Activated T-cell treated with anti-CD3 and anti-CD28 coated beads, Interleukin-2, amount 50 U/mL, for 24 hours (primary cell): ENCODE measurements at places on chromosomes 2 and 18.

GRCh38 chr18:13437796-13438506 lies 219.4 kb downstream of the LDLRAD4 start:
- peaks cover 15% of the 10 kb centered on the region for H3K36me3 ChIP-seq
- DNase-seq: peak; percentile 61
- H3K27ac ChIP-seq: peak overlapping the region; percentile 94
- peak overlapping the region; percentile 61 for H3K4me3 ChIP-seq

DNA sequence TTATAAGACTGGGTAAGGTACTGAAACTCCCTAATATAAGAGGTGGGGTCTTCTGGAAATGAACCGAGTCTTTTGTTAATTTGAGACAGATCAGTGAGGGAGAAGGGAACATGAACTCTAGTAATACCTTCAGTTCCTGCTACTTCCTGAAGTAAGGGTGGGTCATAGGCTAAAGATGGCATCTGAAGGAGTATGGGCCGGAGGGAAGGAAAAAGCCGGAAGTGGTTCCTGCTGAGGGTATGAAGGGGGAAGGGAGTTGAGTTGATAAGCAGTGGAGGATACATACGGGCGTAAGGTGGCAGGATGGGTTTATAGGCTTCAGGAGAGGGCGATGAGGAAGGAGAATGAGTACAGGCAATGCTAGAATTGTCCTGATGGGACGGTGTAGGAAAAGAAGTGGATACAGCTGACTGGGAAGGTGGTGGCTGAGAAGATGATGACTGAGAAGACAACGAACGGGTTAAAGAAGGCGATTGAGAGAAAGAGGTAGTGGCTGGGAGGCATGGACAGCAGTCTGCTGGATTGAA lies 58.2 kb downstream of the KYNU start:
- no peak overlapping the region for H3K27ac ChIP-seq
- H3K4me3 ChIP-seq: no peak overlapping the region
- H3K36me3 ChIP-seq: no peaks in the 10 kb centered on the region
- H3K27me3 ChIP-seq: no peaks in the 10 kb centered on the region
- DNase-seq: no peak

DNA sequence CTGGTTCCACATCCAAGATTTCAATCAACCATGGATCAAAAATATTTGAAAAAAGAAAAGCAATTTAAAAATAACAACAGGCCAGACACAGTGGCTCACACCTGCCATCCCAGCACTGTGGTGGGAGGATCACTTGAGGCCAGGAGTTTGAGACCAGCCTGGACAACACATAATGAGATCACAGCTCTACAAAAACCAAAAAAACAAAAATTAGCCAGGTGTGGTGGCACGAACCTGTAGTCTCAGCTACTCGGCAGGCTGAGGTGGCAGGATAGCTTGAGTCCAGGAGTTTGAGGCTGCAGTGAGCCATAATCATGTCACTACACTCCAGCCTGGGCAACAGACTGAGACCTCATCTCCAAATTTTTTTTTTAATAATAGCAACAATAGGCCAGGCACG lies 13.4 kb upstream of the SPATA3 start:
- H3K27ac ChIP-seq: no peak overlapping the region
- peaks cover 82% of the 10 kb centered on the region for H3K4me1 ChIP-seq
- DNase-seq: no peak
- no peaks in the 10 kb centered on the region for H3K36me3 ChIP-seq

DNA sequence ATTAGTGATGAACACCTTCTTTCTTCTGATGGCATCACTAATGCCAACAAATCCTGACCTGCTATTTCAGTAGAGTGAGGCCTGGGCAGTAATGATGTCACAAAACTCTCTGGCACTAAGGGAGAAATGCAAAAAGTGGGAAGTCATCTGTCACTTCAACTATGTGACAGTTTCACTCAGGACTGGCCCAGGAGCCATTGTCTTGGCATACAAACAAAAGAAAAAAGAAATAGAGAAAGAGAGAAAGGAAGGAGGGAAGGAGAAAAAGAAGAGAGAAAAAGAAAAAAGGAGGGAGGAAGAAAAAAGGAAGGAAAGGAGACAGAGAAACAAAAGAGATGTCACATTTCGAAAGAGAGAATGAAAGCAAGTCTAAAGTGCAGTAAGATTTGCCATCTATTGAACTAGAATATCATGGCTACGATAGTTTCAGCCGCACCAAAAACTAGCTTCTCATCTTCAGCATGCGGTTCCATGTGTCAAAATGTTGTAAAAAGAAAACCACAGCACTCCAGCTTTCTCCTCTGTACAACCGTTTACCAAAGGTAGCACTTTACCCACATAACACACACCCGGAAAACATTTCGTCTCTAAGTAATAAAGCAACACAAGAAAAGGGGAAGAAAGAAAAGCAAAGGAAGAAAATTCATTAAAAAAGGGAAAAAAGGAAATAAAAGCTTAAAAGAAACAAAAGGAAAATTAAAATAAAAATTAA lies 50.1 kb downstream of the CD226 start:
- peaks cover 88% of the 10 kb centered on the region for H3K36me3 ChIP-seq
- DNase-seq: no peak
- no peaks in the 10 kb centered on the region for H3K27me3 ChIP-seq
- peaks cover 84% of the 10 kb centered on the region for H3K4me1 ChIP-seq

GRCh38 chr2:219530048-219530963 lies 13.3 kb downstream of the CHPF start:
- DNase-seq: peak; percentile 90
- no peaks in the 10 kb centered on the region for H3K4me1 ChIP-seq
- peaks cover 73% of the 10 kb centered on the region for H3K27me3 ChIP-seq
- no peak overlapping the region for H3K27ac ChIP-seq
- no peak overlapping the region for H3K4me3 ChIP-seq

DNA sequence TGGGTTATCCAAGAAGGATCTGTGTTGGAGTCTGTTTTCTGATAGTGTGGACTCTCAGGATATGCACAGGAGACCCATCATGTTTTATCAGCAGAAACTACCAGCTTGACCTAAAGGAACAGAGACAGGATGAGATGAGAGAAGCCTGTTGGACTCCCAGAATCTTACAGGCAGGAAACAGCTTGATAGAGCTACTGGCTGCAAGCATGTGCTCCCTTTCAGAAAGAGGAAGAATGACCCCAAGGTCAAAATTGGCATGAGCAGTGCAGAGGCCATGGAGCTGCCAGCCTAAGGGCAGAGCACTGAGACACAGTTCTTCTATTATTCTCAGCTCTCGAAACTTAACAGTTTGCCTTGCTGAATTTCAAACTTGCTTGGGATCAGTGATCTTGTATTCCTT lies 135.2 kb upstream of the NFATC1 start:
- no peaks in the 10 kb centered on the region for H3K27me3 ChIP-seq
- H3K36me3 ChIP-seq: peaks cover 64% of the 10 kb centered on the region
- H3K27ac ChIP-seq: no peak overlapping the region
- DNase-seq: no peak

DNA sequence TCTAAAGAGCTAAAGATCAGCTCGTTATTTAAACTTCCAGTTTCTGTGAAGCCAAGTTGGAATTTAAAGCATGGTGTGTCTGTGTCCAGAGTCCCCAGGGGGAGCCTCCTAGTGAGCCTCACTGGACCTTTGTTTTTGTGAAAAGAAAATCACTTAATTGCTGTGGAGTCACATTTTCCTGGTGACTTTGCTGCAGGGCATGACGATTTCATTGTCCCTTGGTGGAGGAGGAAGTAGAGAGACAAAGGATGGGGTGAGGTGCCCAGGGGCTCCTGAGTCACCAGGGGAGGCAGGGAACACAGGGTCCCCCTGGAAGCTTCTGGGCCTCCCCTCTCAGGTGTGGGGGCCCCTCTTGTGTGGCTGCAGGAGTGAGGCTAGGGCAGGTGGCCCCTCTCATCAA lies 19.7 kb downstream of the ATP6V1C2 start:
- no peaks in the 10 kb centered on the region for H3K27me3 ChIP-seq
- peaks cover 10% of the 10 kb centered on the region for H3K4me1 ChIP-seq
- H3K4me3 ChIP-seq: no peak overlapping the region
- H3K27ac ChIP-seq: no peak overlapping the region
- no peak for DNase-seq

DNA sequence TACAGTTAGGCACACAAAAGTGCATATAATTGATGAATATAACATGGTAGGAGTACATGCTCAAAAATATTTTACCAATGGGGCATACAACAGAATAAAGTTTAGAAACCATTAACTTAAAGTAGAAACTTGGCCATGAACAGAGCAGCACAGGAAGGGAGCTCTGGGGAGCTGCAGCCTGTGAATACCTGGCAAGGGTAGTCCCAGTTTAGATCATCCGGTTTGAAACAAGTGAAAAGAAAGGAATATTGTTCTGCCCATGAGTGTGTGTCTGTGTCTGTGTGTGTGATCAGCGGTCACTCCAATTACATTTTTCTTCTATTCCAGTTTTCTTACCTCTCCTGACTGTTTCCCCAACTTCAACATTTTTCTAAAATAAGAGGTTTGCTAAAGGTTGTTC lies 233.0 kb downstream of the ALK start:
- no peaks in the 10 kb centered on the region for H3K4me1 ChIP-seq
- DNase-seq: no peak
- H3K27ac ChIP-seq: no peak overlapping the region
- peaks cover 25% of the 10 kb centered on the region for H3K27me3 ChIP-seq
- H3K4me3 ChIP-seq: no peak overlapping the region
